ENCODE measurements at places on chromosomes 1 and 21. TPM values are rescaled to one million over a fixed set of nuclear protein-coding genes. Genes with fewer than 3 reads are reported as not detected.
A peak's percentile ranks its signal among the peaks of the same experiment; 100 is the strongest.

DNA sequence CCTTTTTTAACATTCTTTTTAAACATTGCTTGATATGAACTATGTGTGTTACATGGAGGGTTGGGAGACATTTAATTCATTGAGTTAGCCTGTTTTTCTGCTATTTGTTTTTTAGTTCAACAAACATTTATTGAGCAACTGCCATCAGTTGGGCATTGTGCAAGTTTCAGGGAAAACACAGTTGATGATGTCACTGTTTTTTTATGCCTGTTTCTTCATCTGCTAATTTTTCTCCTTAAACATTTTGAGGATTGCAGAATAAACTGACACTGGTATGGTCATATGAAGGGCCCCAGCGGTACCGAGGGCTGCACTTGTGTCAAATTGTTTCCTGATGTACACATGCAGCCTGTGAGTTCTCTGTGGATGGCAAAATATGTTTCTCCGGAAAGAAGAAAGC, 253.0 kb downstream of the FGGY start:
- no peak for DNase-seq

Gene SNAPIN
- 46.0 TPM for total RNA-seq

Gene ISG15
- total RNA-seq: 76.2 TPM

GRCh38 chr1:204336421-204337035, 23.2 kb downstream of the PLEKHA6 start:
- DNase-seq: no peak

Gene CD1D
- total RNA-seq: 0.54 TPM

GRCh38 chr1:7784492-7785071, 491 bp downstream of the PER3 start:
- DNase-seq: peak; percentile 6

Gene GSTM1
- not detected for total RNA-seq

Gene IGSF21
- total RNA-seq: under 0.01 TPM

DNA sequence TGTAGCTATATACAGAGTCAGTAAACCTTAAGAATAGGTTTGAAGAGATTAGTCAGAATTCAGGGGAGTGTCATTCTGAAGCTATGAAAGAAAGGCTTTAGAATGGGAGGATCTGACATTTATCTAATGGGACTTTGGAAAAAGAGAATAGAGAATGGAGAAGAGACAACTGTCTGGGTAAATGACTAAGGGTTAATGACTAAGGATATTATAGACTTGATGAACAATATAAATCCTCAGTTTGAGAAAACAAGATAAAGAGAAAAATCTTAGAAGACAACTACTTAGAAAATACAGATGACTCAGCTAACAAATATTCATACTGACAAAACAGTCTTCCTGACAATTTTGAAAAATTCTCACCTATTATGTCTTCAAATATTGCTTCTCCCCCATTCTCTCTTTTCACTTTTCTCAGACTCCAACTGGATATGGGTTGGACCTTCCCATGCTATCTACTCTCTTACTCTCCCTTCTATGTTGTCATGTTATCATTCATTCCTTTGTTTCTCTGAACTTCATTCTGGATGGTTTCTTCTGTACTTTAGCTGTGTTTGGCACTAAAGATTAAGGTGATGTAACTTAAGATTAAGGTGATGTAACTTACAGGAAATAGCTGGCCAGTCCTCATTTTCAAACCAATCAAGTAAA, 20.4 kb downstream of the SLC16A1 start:
- DNase-seq: no peak

GRCh38 chr1:144551543-144552424, 40.9 kb upstream of the PPIAL4F start:
- peak; percentile 50 for DNase-seq

- DNase-seq: no peak
These were observed 42.8 kb upstream of the SIM2 start for GRCh38 chr21:36656138-36656537.

DNA sequence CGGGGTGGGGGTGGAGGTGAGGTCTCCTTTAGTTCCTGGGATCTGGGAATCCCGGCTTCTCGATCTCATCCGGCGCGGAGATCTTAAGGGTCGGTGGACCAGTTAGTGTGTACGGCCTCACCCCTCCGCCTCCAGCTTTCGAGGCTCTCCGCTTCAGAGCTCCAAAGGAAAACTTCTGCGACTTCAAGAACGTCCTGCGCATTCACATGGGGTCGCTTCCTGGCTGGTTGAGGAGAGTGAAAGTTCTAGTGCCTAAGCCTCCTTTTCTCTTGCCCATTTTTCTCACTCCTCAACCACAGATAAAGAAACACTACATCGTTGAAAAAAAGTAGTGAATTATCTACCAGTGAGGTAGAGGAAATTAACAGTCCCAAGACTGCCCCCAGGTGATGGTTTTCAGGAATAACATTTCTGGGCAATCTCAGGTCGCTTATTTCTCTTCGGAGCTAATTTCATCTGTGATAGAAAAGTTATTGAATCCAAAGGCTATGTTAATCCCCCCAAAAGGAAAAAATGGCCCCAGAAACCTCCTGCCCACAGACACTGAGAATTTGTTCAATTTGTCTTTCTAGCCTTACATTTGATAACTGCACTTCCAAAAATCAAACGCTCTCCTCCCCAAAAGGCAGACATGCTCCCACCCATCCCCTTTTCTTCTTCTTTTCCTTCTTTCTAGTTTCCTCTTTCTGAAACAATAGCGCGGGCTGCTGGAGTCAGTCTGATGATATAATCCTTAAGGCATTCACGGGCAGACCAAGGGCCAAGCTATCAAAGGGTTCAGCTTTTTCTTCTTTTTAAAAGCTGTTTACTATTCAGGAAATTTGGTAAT, 20.6 kb upstream of the TBX15 start:
- DNase-seq: peak; percentile 80

Gene ZFP69B
- total RNA-seq: 1.1 TPM

Data from hematopoietic multipotent progenitor cell (in vitro differentiated cells).